ENCODE measurements at places on chromosomes 13 and 19.

- no peak for DNase-seq
These were observed 7.7 kb downstream of the NFILZ start for GRCh38 chr19:8638078-8638619.

GRCh38 chr19:29681422-29682235, 16.4 kb downstream of the PLEKHF1 start:
- DNase-seq, result no peak

DNA sequence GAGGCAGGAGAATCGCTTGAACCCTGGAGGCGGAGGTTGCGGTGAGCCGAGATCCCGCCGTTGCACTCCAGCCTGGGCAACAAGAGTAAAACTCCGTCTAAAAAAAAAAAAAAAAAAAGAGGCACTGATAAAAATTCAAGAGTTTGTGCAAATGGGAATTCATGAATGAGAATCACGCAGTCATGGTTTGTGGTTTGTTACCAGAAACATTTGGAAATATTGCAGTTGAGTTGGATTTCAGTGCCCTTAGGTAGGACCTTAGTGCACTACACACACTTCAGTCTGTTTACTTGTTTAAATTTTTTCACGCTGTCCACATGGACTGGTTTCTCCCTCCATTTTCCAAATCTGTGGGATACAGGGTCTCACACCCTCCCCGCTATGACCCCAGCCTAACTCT, 28.4 kb downstream of the ZNF844 start:
- no peak for DNase-seq

DNA sequence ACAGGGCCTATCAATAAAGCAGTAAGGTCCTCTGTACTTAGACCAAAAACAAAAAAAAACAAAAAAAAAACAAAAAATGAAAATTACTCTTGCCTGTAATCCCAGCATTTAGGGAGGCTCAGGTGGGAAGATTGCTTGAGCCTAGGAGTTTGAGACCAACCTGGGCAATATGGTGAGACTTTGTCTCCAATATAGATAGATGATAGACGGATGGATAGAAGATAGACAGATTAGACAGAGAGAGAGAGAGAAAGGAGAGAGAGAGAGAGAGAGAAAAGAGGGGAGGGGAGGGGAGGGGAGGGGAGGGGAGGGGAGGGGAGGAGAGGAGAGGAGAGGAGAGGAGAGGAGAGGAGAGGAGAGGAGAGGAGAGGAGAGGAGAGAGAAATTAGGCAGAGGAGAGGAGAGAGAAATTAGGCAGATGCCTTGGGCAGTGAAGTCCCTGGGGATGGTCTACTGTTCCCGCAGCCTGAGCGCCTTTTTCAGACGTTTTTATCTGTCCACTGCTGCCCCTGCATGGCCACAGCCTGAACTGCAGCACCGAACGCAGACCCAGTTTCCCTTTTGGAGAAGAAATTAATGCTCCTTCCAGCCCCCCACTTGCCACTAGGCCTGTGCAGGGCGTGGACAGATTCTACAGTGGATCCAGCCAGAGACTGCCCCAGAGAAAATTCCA, 9.8 kb upstream of the ZNF627 start:
- no peak for DNase-seq

GRCh38 chr13:45925151-45925550, 73.6 kb upstream of the SIAH3 start:
- no peak for DNase-seq

DNA sequence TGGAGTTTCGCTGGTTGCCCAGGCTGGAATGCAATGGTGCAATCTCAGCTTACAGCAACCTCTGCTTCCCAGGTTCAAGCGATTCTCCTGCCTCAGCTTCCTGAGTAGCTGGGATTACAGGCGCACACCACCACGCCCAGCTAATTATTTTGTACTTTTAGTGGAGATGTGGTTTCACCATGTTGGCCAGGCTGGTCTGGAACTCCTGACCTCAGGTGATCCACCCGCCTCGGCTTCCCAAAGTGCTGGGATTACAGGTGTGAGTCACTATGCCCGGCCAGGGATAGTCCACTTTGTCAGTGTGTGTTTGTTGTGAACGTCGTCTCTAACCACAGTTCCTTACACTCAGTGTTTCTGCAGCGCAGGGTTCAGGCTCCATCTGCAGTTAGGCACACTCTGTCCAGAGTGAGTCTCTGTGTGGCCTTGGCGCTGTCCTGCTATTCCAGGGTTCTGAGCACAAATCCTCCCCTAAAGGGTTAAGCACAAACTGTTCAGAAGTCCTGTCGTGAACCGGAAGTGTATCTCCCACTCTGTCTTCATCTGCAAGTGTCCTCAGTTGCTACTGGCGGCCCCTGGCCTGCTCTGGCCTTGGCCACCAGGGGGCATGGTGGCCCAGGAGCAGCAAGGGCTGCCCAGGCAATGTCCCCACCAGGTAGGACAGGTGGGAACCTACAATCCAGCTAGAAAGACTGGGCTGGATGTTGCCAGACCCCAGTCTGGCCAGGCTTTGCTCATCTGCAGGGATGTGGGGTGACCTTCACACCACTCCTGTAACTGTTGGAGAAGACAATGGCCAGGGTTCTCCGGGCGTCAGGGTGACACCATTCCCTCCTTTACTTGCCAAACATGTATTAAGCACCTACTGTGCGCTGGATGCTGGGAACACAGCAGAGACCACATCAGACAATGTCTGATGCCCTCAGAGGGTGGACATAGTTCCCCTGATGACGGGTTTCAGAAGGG, 38.8 kb upstream of the GATAD2A start:
- no peak for DNase-seq

GRCh38 chr13:111907341-111907880, 159.5 kb upstream of the SOX1 start:
- DNase-seq, result no peak

GRCh38 chr19:2982983-2983350, 5.6 kb downstream of the TLE6 start:
- DNase-seq, result no peak

- no peak for DNase-seq
These were observed 2.1 kb downstream of the SOX21 start for GRCh38 chr13:94710065-94710781.

DNA sequence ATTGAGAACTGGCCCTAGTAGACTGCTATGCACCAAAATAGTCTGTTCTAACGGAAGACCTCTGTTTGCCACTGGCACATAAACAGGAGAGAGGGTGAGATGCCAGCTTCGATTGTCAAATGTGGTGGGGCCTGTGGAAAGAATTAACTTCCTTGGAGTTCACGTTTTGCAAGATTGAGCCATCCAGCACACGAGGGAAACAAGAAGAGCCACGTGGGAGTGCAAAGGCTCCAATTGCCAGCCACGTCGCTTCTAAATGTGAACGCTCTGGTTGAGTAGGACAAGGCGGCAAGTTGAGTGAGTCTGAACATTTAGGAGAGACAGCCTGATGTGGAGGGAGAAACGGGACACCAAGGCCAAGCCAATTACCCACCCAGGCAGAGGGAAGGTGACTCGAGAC, 409.1 kb downstream of the FGF9 start:
- no peak for DNase-seq

GRCh38 chr13:60402022-60402421, 5.0 kb downstream of the TDRD3 start:
- no peak for DNase-seq

GRCh38 chr19:10756791-10757190, 38.9 kb downstream of the DNM2 start:
- no peak for DNase-seq

Data from non-pigmented ciliary epithelial cell (primary cell).